T-helper 17 cell (primary cell): ENCODE measurements at places on chromosomes 12 and 14. TPM values are rescaled to one million over a fixed set of nuclear protein-coding genes. Genes with fewer than 3 reads are reported as not detected.

DNA sequence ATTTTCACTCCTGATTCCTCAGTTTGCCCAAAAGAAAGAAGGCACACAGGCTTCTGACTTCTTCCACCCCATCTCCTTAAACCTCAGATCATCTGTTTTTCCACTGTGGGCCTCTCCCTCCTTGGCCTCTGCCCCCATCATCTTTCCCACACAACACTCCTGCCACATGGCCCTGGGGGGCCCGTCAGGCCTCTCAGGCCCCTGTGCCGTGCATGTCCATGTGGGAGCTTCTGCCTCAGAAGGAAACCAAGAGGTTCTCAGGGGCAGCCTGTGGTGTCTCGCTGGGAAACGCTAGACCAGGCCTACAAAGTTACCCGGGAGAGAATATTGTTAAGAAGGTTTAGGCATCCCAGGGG is 8.0 kb downstream of the KLHL33 start:
- DNase-seq = no peak

DNA sequence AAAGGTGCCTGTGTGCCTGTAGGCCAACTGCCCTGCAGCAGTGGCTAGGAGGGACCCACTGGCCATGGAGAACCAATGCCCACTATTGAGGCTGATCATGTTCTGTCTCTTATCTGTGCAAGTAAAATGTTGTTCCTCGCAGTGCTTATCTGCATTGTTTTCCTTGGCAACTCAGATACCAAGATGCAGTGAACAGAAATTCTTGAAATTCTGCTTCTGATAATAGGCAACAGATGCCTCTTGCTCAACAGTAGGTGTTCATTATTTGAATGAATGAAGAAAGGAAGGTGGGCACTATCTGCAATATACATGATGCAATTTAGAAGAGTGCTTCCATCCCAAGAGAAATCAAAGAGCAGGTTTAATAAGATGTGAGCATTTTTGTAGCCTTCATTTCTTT is 232.2 kb downstream of the NUAK1 start:
- no peak for DNase-seq

DNA sequence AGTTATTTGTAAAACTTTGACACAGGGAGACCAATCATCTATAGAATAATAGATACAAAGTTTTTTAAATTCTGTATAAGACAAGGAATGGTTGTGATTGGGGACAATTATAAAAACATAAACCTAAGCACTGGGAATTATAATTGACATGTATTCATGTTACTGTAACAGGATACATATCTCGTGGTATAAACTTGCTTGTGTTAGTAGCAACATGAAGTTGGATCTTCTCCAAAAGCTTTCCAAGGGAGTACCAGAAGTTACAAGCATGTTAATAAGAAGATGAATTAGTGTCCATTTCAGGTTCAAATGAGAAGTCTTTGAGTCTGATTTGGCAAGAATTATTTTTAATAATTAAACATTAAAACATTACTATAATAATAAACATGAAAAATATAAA is 42.2 kb downstream of the CDKL1 start:
- no peak for DNase-seq

- DNase-seq = no peak
These were observed 188.7 kb downstream of the TTC8 start for GRCh38 chr14:89013098-89013504.

GRCh38 chr12:131122631-131123030 is 168.9 kb downstream of the ADGRD1 start:
- no peak for DNase-seq

DNA sequence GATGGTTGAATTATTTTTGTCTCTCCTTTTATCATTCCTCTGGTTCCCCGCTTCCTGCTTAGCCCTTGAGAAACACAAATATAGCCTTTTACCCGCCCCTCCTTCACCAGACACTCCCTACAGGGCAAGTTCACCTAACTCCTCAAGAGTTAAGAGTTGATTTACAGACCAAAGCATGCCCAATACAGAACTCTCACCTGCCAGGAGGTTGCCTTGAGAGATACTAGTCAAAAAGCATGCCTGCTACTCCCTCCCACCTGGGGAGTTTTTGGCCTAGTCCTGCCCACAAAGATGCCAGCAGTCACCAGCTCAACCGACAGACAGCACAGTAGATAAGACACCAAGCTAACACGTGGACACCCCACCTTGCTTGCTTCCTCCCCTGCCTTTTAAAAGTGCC is 11.2 kb downstream of the LGMN start:
- no peak for DNase-seq

GRCh38 chr12:53558631-53559030 is 51.3 kb upstream of the NPFF start:
- DNase-seq = no peak

DNA sequence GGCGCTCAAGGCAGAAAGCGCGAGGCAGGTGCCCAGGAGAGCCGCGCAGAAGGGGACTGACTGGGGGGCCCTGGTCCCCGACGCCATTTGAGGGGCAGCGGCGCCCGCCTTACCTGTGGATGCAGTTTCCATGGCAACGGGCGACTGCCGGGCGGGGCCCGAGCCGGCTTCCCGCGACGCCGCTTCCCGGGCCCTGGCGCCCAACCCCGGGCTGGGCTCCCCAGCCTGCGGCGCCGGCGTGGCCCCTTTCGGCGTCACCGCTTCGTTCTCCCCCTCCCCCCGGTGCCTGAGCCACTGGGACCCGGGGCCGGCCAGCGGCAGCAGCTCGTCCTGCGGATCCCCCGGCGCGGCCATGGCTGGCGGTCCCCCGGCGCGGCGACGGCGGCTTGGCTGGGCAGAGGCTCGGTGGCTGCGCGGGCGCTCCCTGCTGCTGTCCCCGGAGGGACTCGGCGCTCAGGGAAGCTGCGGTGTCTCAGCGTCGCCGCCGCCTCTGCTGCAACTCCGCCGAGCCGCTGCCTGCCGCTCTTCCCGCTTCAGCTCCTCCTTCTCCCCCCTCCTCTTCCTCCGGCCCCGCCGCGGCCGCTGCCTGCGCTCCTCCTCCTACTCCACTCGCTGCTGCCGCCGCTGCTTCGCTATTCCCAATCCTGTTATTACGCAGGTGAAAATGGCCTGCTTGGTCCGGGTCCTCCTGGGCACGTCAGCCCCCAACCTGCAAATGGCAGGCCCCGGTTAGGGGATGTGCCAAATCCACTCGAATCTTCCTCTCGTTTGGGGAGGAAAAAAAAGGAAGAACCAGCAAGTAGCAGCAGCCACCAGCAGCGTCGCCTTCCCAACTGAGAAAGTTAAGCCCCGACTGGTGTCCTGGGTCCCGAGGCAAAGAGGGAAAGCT is at the start of gene RTN1:
TSS of gene RTN1 (minus strand) at position 500 of the 889 bp plus-strand sequence. CDS start at position 354, 146 bp downstream.
- no peak for DNase-seq

GRCh38 chr12:121145221-121145620 is 12.5 kb downstream of the P2RX7 start:
- no peak for DNase-seq

DNA sequence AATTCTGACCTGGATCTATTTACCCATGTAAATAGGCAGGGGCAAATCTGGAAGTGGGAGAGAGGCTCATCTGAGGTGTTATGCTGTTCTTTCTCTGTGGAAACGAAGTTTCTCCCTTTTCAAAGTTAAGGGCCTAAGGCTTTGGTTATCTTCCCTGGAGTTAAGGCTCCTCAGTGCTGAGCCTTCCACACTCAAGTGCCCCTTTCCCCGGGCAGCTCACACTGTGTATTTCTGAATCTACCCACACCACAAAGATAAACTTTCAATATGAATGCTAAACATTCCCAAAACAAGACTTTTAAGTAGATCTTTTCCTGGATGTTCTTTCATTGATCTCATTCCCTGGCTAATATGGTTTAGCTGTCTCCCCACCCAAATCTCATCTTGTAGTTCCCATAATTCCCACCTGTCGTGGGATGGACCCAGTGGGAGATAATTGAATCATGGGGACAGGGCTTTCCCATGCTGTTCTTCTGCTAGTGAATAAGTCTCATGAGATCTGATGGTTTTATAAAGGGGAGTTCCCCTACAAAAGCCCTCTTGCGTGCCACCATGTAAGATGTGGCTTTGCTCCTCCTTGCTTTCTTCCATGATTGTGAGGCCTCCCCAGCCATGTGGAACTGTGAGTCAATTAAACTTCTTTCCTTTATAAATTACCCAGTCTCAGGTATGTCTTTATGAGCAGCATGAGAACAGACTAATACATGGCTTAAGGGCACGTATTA is 251.1 kb downstream of the NAV3 start:
- DNase-seq = no peak

- DNase-seq = no peak
These were observed 6.8 kb upstream of the HNF1A start for GRCh38 chr12:120971299-120972180.

GRCh38 chr12:119684711-119685369 is 16.9 kb downstream of the PRKAB1 start:
- no peak for DNase-seq

DNA sequence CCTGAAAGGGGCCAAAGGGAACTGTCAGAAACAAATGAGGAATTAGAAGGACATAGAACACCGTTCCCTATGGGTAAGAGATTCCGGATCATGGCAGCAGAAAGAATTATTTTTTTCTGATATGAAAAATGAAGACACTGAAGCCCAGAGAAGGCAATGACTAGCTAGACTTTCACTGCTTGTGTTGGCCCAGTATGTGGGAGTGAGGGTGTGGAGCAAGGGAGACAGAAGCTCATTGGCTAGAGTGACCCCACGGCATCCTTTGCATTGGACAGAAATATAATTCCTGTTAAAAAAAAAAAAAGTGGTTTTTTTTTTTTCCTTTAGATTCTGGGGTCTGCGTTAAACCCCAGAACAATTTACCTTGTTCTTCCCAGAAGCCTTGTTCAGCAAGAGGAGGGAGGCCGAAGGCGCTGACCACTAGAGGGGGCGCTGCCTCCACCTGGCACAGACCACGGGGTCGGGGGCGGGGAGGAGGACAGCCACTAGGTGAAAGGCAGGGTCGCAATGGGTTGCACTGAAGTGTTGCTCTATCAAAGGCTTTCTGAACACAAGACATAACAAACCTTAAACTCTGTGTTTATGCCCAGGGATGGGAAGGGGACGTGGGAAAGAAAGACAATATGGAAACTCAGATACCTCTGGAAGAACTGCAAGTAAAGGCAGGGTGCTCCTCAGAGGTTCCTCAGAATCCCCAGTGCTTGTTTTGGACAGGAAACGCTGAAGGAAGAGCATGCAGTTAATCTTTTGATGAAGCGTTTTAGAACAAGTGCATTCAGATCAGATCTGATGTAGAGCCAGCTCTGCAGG is 156.8 kb downstream of the KCNA5 start:
- no peak for DNase-seq

DNA sequence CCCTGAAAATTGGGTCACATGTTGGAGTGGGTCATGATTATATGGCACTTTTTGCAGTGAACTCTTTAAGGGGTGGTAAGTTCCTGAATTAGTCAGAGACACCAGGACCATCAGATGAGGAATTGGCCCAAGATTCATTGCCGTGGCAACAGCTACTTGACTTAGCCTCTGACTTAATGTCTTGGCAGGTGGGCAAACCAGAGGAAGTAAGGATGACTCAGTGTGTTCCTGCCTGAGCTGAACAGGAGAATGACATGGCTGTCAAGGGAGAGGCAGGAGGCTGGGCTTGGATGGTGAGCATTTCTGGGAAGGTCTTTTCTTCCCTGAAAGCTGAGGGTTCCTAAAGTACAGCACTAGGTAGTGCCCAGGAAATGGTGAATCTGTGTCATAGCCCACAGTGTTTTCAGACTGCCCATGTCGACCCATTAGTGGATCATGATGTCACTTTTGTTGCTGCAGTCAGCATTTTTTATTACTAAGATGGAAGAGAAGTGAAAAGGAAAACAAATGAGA is 170.1 kb upstream of the PWP1 start:
- DNase-seq = no peak

DNA sequence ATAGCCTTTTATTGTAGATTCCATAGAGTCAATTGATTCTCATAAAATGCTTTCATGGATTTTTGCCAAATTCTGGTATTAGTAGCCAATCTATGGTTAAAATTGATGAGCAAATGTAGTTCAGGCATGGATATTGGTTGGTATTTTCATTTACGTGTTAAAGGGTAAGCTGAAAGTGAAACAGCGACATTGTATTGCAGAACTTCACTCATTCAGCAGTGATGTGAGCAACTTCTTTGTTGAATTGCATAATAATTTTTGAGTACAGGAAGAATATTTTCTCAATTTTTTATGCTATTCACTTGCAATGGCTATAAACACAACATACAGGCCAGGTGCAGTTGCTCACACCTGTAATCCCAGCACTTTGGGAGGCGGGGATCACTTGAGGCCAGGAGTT is 24.2 kb upstream of the FAM222A start:
- no peak for DNase-seq

- DNase-seq = no peak
These were observed 39.5 kb downstream of the PPM1H start for GRCh38 chr12:62895351-62895877.

DNA sequence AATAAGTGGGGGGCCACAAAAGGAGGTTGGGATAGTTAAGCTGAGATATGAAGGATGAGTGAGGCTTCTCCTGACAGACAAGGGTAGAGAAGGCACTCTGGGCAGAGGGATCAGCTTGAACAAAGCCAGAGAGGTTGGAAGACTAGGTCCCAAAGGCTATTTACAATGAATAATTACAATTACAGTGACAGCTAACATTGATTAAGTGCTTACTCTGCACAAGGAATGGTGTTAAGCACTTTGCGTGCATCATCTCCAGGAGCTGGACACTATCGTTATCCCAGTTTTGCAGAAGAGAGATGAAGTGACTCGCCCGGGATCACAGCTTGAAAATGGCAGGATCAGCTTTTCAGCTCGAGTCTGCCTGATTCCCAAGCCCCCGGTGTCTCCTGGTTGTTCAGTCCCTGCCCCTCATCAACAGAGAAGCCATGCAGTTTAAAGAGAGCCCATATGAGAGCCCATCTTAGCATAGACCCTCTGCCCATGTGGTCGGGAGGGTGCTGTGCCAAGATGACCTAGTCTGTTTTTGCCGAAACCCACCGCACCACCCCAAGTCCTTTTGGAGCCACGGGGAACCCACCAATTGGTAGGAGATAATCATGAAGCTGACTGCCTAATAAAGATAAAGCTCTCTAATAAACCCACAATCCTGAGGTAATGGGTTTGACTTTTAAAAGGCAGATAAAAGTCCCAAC is 89.9 kb upstream of the HSPB8 start:
- no peak for DNase-seq

DNA sequence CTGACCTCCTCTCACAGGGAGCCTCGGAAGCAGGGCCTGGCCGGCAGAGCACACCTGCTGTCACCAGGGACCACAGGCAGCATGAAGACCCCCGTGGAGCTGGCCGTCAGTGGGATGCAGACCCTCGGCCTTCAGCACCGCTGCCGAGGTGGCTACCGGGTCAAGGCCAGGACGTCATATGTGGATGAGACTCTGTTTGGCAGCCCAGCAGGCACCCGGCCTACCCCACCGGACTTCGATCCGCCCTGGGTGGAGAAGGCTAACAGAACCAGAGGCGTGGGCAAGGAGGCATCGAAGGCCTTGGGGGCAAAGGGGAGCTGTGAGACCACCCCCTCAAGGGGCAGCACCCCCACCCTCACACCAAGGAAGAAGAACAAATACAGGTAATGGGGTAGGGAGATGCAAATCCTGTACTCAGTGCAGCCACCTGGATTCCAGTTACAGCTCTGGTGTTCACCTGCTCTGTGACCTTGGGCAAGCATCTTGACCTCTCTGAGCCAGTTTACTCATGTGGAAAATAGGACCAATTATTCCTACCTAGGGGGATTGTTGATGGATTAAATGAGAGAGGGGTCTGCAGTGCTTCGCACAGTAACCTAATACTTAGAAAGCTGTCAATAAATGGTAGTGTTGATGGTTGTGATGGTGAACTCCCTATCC is 1.3 kb downstream of the RITA1 start:
- DNase-seq = no peak

C3AR1 gene
- 3.9 TPM for total RNA-seq

POLE gene
- total RNA-seq = 50.4 TPM

DMAC2L gene
- total RNA-seq = 12.0 TPM

P2RX2 gene
- not detected for total RNA-seq

A2M gene
- not detected for total RNA-seq

TMTC1 gene
- 0.40 TPM for total RNA-seq

ERP27 gene
- 14.9 TPM for total RNA-seq

ELK3 gene
- total RNA-seq = 71.2 TPM

SLC17A8 gene
- total RNA-seq = not detected
